HepG2 (cell line): ENCODE measurements at places on chromosomes 5 and 9. TPM values are rescaled to one million over a fixed set of nuclear protein-coding genes. Genes with fewer than 3 reads are reported as not detected.

- no peak for DNase-seq
These were observed 44.4 kb downstream of the JADE2 start for GRCh38 chr5:134569758-134570364.

DNA sequence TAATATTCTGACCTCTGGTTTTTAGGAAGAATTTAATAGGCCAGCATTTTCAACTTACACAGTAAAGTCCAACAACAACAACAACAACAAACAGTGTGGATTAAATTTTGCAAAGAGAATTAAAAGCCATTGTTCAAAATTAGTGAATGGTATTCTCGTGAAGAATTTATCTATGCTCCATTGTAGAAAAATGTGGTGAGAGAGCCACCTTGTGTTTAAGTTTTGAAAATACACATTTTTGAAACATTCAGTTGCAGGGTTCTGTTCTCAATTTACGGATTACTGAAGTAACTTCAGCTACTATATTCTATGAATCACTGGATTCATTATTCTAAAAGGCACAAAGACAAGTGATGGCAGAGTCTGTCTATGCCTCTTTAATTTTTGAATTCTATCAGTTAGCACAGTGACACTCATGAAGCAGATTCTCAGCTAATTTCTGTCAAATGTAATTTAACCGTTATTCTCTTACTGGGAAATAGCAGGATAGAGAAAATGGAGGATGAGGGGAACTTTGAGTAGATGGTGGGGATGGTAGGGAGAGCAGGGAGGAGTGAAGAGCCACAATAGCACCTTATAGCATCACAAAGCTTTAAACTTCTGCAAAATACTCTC is 11.0 kb downstream of the CCDC152 start:
- DNase-seq, result peak; percentile 19

DNA sequence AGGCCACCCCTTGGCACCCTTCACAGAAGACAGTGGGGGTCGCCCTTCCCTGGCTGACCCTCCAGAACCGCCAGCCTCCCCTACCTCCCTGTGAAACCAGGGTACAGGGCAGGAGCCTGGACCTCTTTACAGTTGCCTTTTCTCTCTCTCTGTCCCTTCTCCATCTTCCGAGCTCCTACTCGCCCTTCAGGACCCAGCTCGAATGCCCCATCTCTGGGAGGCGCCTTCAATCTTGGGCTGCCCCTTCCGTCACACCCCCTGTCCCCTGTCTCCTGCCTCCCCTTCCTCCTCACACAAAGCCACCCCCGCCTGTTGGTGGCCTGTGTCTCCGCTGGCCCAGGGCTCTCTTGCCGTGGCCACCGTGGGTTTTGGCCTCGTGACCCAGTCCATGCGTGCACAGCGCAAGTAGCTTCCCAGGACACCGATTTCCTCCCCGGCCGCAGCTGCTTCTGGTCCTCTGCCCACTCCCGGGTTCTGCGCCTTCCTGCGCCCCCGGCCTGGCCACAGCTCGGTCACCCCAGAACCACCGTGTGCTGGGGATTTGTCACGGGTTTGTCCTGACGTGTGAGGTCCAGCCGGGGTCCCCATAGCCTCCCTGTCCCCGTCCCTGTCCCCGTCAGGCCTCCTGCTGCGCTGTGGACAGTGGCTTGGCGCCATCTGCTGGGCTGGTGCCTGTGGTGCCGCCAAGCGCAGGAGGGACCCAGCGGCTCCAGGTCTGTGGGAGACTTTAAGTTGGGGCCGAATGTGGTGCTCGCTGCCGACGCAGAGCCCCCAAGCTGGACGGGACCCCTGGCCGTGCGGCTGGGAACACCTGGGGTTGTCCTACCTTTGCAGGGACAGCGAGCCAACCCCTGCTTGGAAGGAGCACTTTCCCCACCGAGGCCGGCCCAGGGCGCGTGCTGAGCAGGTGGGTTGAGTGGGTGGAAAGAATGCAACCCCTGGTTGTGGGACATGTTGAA is 4.0 kb upstream of the TMEM250 start:
- DNase-seq, result peak; percentile 32

PCDHA12 gene
- not detected in 2 replicates for total RNA-seq

DDX4 gene
- total RNA-seq, result not detected in 2 replicates

- no peak for DNase-seq
These were observed 95.7 kb downstream of the INSL6 start for GRCh38 chr9:5089737-5090136.

AJM1 gene
- 0.48 and 1.1 TPM in 2 replicates for total RNA-seq

- no peak for DNase-seq
These were observed 102.3 kb upstream of the MSX2 start for GRCh38 chr5:174622067-174622466.

DBH gene
- total RNA-seq, result not detected in 2 replicates

DNA sequence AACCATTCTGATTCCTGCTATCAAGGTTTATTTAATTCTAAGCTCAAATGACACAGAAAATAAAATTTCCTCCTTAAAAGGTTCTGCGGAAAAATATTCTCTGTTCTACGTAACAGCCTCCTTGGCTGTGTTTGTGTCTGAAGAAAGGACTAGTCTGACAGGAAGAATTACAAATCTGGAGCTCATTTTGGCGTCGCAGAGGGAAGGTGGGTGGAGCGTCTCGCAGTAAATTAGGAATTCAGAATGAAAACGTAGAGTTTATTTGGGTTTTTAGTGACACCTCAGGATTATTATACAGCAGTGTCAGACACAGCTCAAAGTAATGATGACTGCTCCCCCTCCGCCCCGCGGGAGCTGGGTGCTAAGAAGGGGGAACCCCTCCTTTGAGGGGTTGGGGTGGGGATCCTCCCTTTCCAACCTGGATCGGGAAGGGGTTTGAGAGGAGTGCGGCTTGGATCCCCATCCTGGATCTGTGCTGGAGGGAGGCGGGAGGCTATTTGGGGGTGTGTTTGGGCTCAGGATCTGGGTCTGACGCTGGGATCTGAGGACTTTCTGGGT is 933 bp upstream of the TGFBR1 start:
- no peak for DNase-seq

C5orf52 gene
- not detected in 2 replicates for total RNA-seq

GRCh38 chr5:33774341-33774740 is 117.4 kb downstream of the ADAMTS12 start:
- DNase-seq, result no peak

BARX1 gene
- not detected in 2 replicates for total RNA-seq

DNA sequence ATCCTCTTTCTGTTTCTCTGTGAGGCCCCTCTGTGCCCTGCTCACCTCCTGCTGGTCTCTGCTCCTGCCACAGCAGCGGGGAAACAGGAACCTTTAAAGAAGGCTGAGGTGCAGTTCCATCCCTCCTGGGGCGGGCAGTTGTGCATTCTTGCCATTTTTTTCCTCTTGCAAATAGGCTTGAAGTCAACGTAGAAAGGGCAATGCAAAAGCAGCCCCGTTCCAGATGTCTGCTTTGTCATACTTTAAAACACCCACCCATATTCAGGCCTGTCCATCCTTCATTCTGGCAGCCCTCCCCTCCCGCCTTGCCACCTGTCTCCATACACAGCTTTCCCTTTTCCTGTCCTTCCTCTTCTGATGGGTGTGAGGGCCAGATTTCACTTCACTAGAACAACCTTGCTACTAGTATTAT is 65.4 kb upstream of the KLF9 start:
- no peak for DNase-seq

DNA sequence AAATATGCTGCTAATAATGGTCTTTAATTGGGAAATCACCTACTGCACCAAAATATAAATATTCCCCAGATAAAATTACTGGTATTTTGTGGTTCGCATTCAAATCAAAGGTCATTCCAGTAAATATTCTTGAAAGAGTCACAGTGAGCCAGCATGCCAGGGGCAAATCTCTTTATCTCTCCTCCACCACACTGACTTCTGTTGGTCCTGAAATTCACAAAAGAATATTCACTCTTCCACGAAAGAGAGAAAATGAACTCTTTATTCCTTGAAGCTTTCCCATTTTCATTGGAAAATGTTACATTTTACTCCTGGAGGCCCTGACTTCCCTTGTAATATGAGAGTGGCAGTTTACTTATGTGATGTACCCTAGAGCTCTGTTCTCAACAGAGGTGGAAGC is 39.7 kb downstream of the ZNF366 start:
- no peak for DNase-seq

CCDC192 gene
- not detected in 2 replicates for total RNA-seq

- DNase-seq, result no peak
These were observed 117.7 kb downstream of the HOMER1 start for GRCh38 chr5:79396265-79396664.

GRCh38 chr9:93895535-93895934 is 59.6 kb downstream of the BARX1 start:
- DNase-seq, result no peak

SMU1 gene
- 36.6 and 51.5 TPM in 2 replicates for total RNA-seq

KIF12 gene
- total RNA-seq, result 0.81 and 1.8 TPM in 2 replicates

- no peak for DNase-seq
These were observed 419.9 kb downstream of the PDE4D start for GRCh38 chr5:59473611-59474010.

- no peak for DNase-seq
These were observed 88.6 kb downstream of the GNAQ start for GRCh38 chr9:77943057-77943456.

TMEM171 gene
- not detected in 2 replicates for total RNA-seq

PDLIM4 gene
- 0.80 and 1.1 TPM in 2 replicates for total RNA-seq

GRCh38 chr5:134406390-134406789 is 5.3 kb downstream of the CDKN2AIPNL start:
- DNase-seq, result no peak

ADGRV1 gene
- 0.84 and 1.7 TPM in 2 replicates for total RNA-seq

GGTA1 gene
- total RNA-seq, result not detected in 2 replicates

DNA sequence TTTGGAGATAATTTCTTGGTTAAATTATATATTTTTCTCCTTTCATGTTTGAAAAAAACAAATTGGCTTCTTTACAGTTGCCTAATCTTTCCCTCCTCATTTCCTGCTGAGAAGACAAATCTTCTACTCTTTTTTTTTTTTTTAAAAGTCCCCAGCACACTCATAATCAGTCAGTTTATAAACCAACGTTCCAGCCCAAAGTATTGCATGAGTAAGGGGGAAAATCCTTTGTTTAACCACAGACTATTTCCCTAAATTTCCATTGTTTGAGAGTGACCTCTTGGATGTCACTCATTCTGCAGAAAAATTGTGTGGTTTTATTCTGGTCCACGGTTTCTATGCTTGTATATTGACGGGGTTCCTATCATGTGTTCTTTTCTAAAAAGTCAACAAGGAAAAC is 55.1 kb upstream of the TLR4 start:
- DNase-seq, result no peak

C6 gene
- 2.5 and 4.7 TPM in 2 replicates for total RNA-seq

DNA sequence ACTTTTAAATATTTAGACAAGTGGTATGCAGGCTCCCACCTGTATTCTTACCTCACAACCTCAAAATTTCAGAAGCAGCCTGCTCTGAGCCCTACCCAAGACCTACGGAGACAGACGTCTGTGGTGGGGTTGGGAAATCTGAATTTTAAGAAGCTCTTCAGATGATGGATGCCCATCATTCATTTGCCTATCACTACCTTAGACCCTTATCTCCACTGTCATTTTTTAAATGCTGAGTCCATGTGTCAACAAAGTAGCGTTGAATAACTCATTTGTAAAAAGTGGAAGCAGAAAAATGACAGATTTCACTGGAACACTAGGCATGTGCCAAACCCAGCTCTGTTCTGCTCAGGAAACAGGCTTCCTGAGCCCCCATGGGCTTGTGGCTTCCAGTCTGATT is 85.7 kb downstream of the PDE4D start:
- no peak for DNase-seq
